ENCODE measurements at places on chromosomes 6 and 20. TPM values are rescaled to one million over a fixed set of nuclear protein-coding genes. Genes with fewer than 3 reads are reported as not detected.

The STXBP5 gene
- total RNA-seq = 65.5 TPM

The SLC26A8 gene
- not detected for total RNA-seq

The CLDN20 gene
- not detected for total RNA-seq

GRCh38 chr6:170464524-170464979, 88.6 kb downstream of the PSMB1 start:
- no peak for DNase-seq

- DNase-seq = no peak
These were observed 359.6 kb downstream of the LAMA2 start for GRCh38 chr6:129242546-129242945.

GRCh38 chr6:15344831-15345230, 99.0 kb downstream of the JARID2 start:
- DNase-seq = no peak

Data from suprapubic skin (tissue), 4 donors.